ENCODE measurements at places on chromosomes 2 and 18. TPM values are rescaled to one million over a fixed set of nuclear protein-coding genes. Genes with fewer than 3 reads are reported as not detected.

The CROCC2 gene
- 0.14 TPM for total RNA-seq

The PDCD1 gene
- total RNA-seq: not detected

The GRB14 gene
- 0.71 TPM for total RNA-seq

The PRKD3 gene
- total RNA-seq: 47.9 TPM

The DLX1 gene
- not detected for total RNA-seq

The ERLEC1 gene
- 131 TPM for total RNA-seq

The ADRA2B gene
- 0.09 TPM for total RNA-seq

The NRP2 gene
- 155 TPM for total RNA-seq

The RESP18 gene
- total RNA-seq: not detected

The ERBB4 gene
- not detected for total RNA-seq

The ADD2 gene
- 0.37 TPM for total RNA-seq

The ODC1 gene
- total RNA-seq: 91.2 TPM

The ABCG8 gene
- total RNA-seq: not detected

The SLC5A7 gene
- total RNA-seq: not detected

The ERMN gene
- total RNA-seq: not detected

The MERTK gene
- total RNA-seq: 0.14 TPM

The IL1R1 gene
- total RNA-seq: 193 TPM

The STARD6 gene
- not detected for total RNA-seq

The CABYR gene
- 3.6 TPM for total RNA-seq

The PLB1 gene
- total RNA-seq: 1.4 TPM

The C2orf80 gene
- not detected for total RNA-seq

The STK39 gene
- total RNA-seq: 9.9 TPM

The PROM2 gene
- total RNA-seq: 0.28 TPM

The DSG3 gene
- total RNA-seq: 0.28 TPM

The ANKRD62 gene
- not detected for total RNA-seq

The NYAP2 gene
- not detected for total RNA-seq

The POTEC gene
- under 0.01 TPM for total RNA-seq

The C2orf81 gene
- 0.57 TPM for total RNA-seq

The ANKAR gene
- 6.5 TPM for total RNA-seq

The DYNAP gene
- total RNA-seq: not detected

The KCNJ3 gene
- not detected for total RNA-seq

The GALNT3 gene
- 0.71 TPM for total RNA-seq

The TANC1 gene
- total RNA-seq: 16.3 TPM

The COX7A2L gene
- total RNA-seq: 219 TPM

The NEB gene
- total RNA-seq: 0.18 TPM

The CHRND gene
- not detected for total RNA-seq
